ENCODE measurements at places on chromosomes 3 and 15.

DNA sequence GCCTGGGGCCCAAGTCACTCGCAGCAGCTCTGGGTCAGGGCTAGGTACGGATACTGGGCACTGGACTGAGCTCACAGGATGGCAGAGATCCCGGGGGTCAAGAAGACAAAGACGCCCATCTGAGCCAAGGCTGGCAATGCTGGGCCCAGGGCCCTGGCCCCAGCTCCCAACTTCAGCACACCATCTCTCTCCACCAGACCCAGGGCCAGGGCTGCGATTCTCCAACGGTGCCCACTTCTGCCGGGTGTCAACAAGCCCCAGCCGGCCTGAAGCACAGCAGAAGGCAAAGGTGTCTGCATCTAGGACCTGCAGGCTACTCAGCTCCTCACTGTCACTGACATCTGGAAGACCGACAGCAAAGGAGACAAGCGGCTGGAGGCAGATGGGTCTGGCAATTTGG is 8.6 kb downstream of the WDR73 start:
- DNase-seq: no peak

DNA sequence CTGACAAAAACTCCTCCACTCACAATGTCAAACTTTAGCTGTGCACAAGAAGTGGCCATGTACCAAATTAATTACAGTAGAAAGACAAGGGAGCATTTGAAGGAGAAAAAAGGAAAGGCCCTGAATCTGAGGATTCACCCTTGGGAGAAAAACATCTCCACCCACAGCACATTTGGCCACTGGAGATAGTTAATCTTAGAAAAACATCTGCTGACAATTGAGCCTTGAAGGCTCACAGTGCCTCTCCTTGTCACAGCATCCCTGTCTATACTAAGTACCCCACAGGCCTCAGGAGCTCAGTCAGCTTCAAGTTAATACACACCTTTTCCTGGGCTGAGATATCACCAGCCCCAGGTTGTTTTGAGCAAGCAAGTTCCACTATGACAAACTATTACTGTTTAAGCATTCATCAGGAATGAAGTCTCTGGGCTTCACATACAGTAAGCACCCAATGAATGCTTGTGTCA is 78.1 kb upstream of the SETMAR start:
- no peak for DNase-seq

GRCh38 chr3:69558912-69559311 is 173.0 kb upstream of the FRMD4B start:
- DNase-seq: no peak

DNA sequence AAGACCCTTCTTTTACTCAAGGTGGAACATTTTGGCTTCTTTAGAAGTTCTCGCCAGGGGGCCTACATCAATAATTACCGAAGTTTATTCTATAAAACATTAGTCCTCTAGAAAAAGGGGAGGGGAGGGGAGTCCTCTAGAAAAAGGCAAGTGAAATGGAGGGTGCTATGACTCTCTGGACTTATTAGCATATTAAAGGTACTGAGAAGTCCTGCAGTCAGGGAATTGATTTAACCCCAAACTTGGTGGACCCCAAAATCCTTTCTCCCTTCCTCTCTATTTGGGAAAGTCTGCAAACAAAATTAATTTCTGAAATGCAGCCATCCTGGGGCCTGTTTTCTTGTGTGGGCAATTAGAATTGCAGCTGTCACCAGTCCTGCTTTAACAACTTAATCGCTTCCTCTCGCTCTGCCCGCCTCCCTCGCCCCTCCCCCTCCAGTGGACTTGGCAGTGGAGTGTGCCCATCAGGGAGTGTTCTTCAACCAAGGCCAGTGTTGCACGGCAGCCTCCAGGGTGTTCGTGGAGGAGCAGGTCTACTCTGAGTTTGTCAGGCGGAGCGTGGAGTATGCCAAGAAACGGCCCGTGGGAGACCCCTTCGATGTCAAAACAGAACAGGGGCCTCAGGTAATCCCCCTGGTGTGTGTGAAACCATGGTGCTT is 18.9 kb upstream of the LRRK1 start:
- no peak for DNase-seq

DNA sequence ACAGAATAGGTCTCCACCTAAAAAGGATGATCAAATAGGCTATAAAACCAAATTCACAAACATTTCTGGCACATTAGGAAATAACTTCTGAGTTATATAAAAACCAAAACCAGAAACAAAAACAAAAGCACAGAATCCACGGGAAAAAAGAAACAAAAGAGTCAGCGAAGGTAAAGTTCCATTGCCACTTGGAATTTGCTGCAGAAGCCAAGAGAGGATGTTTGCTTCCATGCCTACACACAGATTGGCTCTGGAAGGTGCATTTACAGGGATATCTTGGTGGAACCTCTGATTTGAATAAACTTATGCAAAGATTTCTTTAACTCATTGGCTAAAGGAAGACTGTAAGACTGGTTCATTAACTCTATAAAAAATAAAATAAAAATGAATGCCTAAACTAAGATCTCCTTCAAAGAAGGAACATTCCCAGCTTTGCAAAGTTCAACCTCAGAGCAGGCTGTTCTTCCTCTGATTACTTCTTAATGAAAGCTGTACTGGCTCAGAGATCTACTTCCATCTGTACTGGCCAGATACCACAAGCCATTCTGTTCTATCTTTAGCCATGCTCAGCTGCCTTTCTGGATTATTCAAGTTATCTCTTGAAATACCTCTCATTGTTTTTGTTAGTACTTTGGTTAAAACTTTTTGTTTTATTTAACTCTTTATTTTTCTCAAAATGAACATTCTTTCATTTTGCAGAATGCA is 537.5 kb upstream of the CCDC54 start:
- DNase-seq: no peak

DNA sequence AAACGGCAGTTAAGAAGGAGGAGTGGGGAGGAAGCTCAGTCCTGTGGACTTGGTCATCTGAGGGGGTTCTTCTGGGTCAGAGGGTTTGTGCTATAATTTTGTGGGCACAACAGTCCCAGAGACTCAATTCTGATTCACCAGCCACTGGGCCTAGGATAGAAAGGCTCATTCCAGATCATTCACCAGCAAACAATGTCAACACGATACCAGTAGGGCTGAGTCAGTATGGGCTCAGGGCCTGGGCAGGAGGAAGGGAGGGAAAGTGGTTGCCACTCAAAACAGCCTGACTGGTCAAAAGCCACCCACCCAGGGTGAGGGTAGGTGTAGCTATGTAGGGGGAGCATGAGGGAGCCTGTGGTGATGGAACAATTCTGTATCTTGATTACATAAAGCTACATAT is 86.9 kb upstream of the MEX3B start:
- peak; percentile 90 for DNase-seq

DNA sequence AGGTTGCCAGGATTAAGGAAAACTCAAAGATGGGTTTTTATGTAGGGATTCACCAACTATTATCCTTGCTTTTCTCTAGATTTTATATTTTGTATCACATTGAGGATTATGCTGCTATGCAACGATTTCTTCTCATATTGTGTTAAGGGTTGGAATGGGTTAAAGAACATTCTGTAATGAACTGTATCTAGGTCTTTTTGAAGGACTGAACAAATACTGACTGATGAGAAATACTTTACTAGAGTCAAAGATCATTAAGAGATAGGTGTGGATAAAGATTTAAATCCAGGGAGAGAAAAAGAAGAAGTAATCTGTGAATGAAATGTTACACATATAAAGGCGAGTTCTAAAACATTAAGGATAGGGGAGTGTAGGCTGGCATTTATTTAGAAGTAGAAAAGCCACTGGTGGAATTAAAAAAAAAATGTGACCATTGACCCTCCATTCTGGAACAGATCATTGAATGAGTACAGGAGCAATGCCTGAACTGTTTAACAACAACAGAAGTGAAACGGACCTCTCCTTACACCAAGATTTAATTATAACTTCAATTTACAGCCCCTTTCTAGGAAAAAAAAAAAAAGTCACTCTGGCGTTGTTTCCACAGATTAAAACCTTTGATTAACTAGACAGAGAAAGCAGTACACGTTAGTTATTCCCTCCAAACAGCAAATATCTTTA is 39.2 kb downstream of the PROS1 start:
- DNase-seq: no peak

GRCh38 chr15:60386615-60387014 is 11.2 kb downstream of the ANXA2 start:
- DNase-seq: no peak

- DNase-seq: no peak
These were observed 70.3 kb upstream of the IQSEC1 start for GRCh38 chr3:13143381-13144004.

DNA sequence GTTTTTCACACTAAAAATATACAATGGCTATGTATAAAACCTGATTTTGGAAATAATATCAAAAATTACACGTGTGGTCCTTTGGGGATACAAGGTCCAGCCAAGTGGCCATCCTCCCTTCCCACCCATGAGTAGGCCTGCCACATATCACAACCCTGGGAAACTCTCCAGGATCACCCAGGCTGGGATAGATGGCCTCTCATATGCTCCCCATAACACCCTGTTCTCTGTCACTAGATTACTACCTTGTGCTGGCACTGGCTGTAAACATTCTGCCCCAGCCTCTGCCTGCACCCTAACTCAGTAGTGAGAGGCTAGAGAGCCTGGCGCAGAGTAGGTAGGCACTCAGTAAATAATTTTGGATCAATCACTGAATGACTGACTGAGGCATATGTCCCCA is 52.1 kb downstream of the CLDN18 start:
- no peak for DNase-seq

GRCh38 chr15:86392874-86393273 is 313.2 kb downstream of the AGBL1 start:
- DNase-seq: no peak

DNA sequence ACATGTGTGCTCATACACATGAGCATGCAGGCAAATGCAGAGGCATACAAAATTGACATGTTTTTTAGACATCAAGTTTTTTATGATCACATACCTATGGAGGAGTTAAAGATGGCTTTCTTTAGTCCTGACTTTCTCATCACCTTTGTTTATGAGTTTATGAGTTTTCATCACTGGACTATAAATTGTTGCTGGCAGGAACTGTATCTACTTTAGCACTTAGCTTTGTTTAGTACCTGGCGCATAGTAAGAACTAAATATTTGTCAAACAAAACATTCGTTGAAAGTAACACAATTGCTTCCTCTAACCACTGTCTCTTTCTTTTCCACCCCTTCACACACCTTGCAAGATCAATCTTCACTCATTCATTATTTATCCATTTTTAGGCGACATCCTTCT is 182.6 kb downstream of the SUCNR1 start:
- DNase-seq: no peak

GRCh38 chr3:13095408-13095937 is 22.2 kb upstream of the IQSEC1 start:
- no peak for DNase-seq

DNA sequence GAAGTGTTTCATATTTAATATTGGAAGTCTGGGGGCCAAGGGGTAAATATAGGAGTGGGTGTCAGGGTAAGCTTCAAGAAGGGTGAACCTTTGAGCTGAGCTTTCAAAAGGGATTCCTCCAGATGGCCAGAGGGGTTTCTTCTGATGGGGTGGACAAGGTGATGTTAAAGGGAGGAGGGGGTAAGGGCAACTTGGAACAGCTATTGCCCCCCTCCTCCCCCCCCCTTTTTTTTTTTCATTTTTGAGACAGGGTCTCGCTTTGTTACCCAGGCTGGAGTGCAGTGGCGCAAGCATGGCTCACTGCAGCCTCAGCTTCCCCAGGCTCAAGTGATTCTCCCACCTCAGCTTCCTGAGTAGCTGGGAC is 2.1 kb upstream of the TTLL3 start:
- no peak for DNase-seq

GRCh38 chr15:47332481-47332880 is 384.8 kb upstream of the SEMA6D start:
- no peak for DNase-seq

- no peak for DNase-seq
These were observed 14.9 kb upstream of the SELENOT start for GRCh38 chr3:150588027-150588830.

DNA sequence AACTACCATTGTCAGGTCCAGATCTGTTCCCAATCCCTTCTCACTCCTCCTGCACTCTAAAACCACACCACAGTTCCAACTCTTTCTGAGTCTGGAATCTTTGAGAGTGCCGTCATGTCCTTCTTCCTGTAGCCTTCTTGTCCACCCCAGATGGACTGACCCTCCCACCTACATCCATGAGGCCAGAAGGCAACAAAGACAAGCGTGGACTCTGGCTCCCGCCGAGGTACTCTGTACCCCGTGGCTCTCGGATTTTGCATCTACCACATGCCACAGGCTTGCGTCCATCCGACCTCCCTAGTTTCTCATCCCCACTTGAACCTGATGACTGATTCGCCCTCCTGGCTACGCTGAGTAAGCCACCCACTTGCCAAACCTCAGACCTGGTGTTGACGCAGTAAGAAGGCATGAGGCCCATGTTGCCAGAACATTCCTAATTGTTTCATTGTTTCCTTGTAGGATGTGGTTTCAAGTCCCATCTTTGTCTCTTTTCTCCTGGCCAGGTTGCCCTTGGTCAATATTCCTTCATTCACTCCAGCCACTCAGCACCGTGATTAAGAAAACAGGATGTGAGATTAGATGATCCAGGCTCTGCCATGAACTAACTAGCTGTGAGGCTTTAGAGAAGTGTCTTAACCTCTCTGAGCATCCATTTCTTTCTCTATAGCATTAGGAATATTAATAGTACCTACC is 1.1 kb upstream of the ZBTB38 start:
- peak; percentile 92 for DNase-seq

- no peak for DNase-seq
These were observed 35.2 kb downstream of the AP4E1 start for GRCh38 chr15:50943638-50944037.

GRCh38 chr3:186492385-186492984 is 51.7 kb downstream of the CRYGS start:
- no peak for DNase-seq

DNA sequence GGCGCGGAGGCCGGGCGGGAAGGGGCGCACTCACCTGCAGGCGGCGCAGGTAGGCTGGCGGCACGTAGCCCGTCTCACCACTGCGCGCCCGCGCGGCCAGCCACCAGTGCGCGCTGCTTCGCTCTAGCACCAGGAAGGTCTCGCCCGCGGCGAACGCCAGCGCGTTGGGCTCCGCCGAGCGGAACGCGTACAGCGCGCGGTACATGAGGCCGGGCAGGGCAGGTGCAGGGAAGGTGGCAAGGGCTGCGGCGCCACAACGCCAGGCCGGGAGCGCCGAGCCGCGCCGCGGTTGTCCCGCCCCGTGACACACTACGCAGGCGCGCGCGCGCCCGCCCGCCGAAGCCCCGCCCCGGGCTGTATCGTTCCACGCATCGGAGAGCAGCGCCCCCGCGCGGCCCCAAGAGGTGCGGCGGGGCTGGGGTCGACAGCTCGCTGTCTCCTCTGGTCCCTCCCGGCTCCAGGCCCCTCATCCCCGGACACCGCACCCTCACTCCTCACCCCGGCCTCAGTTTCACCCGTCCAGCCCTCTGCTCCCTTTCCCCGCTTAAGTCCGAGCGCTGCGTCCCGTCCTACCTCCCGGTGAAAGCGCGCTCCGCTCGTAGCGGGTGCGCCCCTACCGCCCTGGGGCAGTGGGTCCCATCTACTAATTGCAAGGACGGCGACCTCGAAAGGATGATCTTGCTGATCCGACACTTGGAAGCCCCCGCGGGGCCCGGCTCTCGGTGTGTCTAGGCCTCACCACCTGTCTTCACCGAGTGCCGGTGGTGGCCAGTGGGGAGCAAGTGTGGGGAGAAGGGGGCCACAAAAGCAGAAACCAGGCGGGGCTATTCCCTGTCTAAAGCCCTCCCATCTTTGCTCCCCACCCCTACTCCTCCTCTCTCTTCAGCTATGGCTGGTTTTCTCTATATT is at the start of gene NCKIPSD:
Gene NCKIPSD (minus strand): TSS at position 313 of the 909 bp plus-strand sequence. CDS start 108 bp downstream, at position 205.
- DNase-seq: peak; percentile 60
